ENCODE measurements at places on chromosomes 2 and 18.

- no peak for DNase-seq
Measured at GRCh38 chr2:231679908-231680284, 28.4 kb upstream of the PTMA start.

GRCh38 chr2:3212984-3213383 is 164.6 kb downstream of the EIPR1 start:
- no peak for DNase-seq

DNA sequence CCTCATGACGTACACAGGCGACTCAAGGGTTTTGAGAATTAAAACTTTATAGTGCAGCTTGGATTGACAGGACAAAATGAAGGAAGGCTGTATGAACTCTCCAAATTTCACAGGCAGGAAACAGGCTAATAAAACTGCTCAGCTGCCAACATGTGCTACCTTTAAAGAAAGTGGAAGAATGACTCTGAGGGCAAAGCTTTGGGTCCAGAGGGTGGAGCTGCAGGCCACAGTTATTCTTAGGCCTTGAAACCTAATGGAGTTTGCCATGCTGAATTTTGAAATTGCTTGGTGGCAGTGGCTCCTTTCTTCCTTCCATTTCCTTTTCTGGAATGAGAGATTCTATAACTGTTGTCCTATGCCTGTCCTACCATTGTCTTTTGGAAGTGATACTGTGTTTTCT is 34.8 kb downstream of the HAT1 start:
- no peak for DNase-seq

- DNase-seq = no peak
Measured at GRCh38 chr18:5488844-5489243, 55.0 kb downstream of the EPB41L3 start.

DNA sequence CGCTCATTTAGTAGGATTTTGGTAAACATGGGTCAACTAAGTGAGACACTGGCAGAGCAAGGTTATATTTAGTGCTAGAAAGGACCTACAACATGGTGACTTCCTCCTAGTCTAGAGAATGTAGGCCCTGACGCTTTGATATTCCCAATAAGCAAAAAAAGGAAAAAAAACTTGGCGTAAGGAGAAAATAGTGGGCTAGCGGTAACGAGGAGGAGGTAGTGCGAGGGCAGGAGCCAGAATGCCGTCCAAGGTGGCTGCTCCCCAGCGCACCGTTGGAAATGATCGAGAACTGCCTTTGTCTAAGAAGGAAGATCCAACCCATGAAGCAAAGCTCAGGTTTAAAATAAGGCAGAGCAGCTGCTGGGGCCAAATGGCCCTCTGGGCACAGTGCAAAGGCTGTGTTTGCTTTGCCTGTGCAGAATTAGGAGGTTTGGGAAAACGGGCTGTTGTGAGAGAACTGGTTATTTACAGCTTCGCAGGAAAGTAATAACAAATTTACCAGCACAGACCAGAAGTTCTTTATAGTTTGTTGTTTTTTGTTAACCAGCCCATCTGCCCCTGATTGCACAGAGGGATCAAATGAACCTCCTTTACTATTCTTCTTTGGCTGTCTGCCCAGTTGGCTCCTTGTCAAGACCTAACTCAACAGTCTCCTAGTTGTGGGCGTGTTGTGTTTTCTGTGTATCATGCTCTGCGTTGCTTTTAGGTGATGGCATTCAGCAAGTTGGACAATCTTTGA is 86.6 kb downstream of the ITGB1BP1 start:
- DNase-seq = peak; percentile 56

DNA sequence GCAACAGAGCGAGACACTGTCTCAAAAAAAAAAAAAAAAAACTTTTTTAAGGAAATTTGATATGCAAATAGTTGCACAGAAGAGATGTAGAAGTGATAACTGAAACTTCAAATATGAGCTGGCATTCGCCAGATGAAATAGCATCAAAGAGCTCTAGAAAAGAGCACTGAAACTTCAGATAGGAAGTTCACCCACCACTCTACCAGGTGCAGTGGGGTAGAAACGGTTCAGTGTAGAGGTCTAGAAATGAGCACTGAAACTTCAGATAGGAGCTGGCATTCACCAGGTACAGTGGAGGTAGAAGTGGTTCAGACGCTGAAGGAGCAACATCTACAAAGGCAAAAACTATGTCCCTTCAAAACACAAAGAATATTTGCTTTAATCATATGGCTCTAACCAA is 9.0 kb upstream of the ONECUT2 start:
- DNase-seq = no peak

DNA sequence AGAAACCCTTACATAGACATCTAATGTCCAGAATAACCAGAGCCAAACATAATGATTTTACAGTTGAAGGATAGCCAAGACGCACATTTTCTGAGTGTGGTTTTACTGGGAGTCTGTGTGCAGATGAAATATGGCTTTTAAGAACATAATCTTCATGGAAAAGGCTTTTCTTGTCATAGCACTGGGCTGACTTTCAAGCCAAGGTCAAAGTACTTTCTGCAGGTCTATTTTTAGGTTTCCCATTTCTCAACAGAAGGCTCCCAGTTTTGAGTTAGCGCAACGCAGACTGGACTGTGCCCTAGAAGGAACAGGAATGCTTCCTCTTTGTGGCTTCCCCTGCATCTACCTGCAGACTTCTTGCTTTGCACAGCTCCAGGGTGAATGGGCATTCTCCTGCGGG is 92.3 kb upstream of the UPP2 start:
- no peak for DNase-seq

GRCh38 chr2:105090091-105090490 is 52.2 kb downstream of the MRPS9 start:
- DNase-seq = no peak

Measured in amniotic stem cell (primary cell).